NCI-H1417 treated with DMSO at 0.1 percent for 48 hours (cell line): ENCODE measurements at places on chromosomes 11 and 22.

DNA sequence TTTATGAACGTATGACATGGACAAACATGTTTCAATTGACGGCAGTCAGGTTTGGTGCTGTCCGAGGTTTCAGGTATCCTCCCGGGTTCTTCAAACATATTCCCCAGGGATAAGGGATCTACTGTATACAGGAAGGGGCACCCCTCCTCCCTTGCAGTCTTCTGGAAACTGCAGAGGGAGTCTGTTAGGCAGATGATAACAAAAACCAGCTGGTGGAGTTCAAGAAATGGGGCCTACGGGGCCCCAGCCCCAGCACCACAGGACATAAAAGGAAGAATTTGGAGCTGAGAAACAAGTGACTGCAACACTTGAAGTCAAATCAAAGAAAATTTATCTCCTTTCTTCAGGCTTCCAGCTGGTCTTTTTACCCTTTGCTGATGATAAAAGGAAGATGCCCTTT is 32.1 kb downstream of the SNU13 start:
- DNase-seq = no peak

- no peak for DNase-seq
These were observed 4.4 kb downstream of the BACE1-AS start for GRCh38 chr11:117295438-117296137.

- no peak for DNase-seq
These were observed 81.4 kb downstream of the WNT7B start for GRCh38 chr22:45895436-45896152.

GRCh38 chr11:94477624-94478023 is 16.0 kb downstream of the MRE11 start:
- DNase-seq = no peak

GRCh38 chr11:73192272-73192671 is 25.8 kb upstream of the P2RY2 start:
- DNase-seq = no peak

GRCh38 chr22:39092111-39092862 is 4.8 kb upstream of the APOBEC3H start:
- DNase-seq = no peak

GRCh38 chr11:19241260-19242178 is 774 bp upstream of the E2F8 start:
- no peak for DNase-seq

GRCh38 chr11:103688924-103689323 is 347.5 kb upstream of the DDI1 start:
- no peak for DNase-seq

GRCh38 chr11:61152816-61153592 is 8.2 kb downstream of the VPS37C start:
- DNase-seq = no peak

DNA sequence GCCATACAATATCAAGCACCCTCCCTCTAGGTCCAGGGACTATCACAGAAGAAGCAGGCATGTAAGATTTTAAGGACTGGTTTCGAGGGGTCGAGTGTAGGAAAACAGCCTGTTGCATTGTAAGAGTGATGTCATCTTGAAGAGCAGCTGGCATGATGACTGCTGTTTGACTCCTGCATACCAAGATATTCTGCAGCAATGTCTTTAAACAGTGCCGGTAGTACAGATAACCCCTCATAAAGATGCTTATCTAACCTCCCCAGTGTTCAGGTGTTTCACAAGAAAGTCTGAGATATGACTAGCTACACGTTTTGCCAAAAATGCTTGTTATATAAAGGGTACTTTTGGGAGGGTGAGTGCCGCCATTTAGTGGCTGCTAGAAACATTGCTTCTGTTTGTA is 12.0 kb downstream of the FAM111A start:
- DNase-seq = no peak

GRCh38 chr11:121464352-121464946 is 11.7 kb upstream of the SORL1-AS1 start:
- no peak for DNase-seq

GRCh38 chr11:13384908-13385640 is 77.9 kb downstream of the BTBD10 start:
- DNase-seq = no peak

- DNase-seq = no peak
These were observed 70.6 kb downstream of the ADM start for GRCh38 chr11:10375280-10375971.

- DNase-seq = no peak
These were observed 9.7 kb downstream of the PATE3 start for GRCh38 chr11:125797641-125798040.

DNA sequence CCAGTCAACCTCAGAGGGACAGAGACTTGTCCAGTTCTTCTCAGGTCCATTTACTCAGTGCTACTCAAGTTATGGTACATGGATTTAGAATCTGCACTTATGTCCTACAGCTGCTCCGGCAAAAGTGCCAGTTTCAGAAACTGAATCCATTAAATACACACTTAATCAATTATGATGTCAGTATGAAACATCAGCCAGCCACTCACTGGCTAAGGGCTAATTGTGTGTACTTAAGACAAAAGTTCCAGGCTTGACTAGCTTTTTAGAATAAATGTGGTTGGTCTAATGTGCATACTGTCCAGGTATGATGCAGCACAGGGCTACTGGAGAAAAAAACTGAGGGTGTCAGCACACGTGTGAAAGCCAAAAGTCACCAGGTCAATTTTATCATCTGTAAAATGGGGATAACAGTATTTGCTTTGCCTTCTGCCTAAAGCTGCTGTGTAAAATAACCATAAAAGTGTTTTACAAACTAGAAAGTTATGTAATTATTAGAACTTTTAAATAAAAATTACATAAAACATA is 55.4 kb upstream of the CYP2D6 start:
- DNase-seq = peak; percentile 22

DNA sequence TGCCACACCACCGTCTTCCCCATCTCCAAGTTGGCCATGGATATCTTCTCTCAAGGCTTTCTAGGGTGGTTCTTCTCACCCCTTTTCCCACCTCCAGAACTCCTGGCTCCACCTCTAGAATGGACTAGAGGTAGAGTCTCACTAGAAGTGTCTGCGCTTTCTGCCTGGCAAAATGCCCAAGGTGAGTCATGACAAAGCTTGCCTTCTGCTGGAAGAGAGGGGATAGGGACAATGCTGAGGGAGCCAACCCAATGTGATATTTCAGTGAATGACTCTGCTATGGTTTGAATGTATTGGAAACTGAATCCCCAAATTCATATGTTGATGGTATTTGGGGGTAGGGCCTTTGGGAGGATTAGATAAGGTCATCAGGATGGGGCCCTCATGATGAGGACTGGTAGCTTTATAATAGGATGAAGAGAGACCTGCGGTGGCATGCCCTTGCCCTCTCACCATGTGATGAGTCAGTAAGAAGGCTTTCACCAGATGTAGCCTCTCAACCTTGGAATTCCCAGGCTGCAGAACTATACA is 4.1 kb upstream of the CD82 start:
- no peak for DNase-seq

DNA sequence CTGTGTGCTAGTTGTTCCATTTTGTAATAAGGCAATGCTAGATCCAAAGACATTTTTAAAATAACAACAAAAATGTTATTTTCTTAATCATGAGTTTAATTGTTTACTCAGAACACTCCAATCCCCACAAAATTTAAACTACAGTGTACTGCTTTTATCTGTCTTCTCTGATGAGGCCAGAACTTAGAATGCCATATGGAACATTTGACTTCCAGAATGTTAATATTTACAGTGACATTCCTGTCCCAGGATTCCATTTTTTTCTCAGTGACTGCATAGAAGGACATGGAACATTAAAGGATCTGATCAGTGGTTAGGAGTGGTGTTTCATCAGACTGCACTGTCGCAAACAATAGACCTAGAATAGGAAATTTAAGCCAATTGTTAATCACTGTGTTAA is 494.9 kb upstream of the ARHGAP42 start:
- DNase-seq = no peak

GRCh38 chr11:111639226-111639925 is 37.1 kb downstream of the SIK2 start:
- DNase-seq = no peak

- DNase-seq = no peak
These were observed 11.9 kb downstream of the SBF2 start for GRCh38 chr11:10282117-10282516.

DNA sequence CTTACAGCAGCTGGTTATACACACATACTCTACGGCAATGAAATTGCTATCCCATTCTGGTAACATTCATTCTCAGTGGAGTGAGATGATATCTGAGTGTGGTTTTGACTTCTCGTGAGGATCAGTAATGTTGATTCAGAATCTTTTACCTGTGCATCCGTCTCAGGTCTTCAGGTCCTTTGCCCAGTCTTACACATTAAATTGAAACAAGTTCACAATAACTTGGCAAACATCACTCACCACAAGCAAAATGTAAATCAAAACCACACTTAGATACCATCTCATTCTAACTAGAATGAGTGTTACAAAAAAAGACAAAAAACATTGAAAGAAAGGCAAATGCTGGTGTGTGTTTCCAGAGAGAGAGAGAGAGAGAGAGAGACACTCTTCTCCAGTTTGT is 14.0 kb downstream of the RGL4 start:
- DNase-seq = no peak

- no peak for DNase-seq
These were observed 567.3 kb downstream of the MIAT start for GRCh38 chr22:27224485-27225374.

DNA sequence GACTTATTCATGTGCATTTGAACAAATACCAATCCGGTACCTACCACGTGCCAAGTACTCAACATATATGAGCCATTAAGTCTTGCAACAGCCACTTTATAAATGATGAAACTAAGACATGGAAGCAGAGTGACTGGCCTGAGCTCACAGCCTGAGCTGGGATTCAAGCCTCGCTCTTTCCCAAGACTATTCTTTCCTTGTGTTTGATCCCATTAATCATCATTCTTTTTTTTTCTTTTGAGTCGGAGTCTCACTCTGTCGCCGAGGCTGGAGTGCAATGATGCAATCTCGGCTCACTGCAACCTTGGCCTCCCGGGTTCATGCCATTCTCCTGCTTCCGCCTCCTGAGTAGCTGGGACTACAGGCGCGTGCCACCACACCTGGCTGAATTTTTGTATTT is 119.3 kb downstream of the ABTB2 start:
- DNase-seq = no peak

- no peak for DNase-seq
These were observed 13.3 kb upstream of the LIPT2 start for GRCh38 chr11:74506823-74507222.

- DNase-seq = no peak
These were observed 847.3 kb downstream of the BRD1 start for GRCh38 chr22:48980409-48980808.

GRCh38 chr11:45078236-45079074 is 68.0 kb upstream of the PRDM11 start:
- DNase-seq = no peak

DNA sequence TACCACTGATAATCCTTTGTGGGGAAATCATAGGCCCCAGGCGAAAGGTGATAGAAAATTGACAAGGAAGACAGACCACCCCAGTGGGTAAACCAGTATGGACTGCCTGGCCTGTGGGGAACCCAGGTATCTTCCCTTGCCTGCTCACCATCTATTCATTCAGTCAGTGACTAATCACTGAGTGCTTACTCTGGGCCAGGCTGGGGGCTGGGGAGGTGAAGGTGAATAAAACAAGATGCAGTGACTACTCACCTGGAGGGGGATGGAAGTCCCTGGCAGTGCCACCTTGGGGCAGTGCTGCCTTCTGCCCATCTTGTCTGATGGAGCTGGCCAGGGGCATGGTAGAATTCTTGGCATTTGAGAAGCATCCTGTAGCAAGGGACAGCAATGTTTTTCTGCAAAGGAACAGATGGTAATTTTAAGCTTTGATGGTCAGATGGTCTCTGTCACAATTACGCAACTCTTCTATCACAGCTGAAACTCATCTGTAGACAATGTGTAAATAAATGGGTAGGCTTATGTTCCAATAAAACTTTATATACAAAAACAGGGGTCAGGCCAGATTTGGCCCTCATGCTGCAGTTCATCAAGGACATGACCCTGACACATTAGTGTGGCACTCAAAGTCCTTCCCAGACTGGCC is 4.6 kb downstream of the ISX start:
- DNase-seq = no peak
